ENCODE measurements at places on chromosomes 6 and 20.
A peak's percentile ranks its signal among the peaks of the same experiment; 100 is the strongest.

DNA sequence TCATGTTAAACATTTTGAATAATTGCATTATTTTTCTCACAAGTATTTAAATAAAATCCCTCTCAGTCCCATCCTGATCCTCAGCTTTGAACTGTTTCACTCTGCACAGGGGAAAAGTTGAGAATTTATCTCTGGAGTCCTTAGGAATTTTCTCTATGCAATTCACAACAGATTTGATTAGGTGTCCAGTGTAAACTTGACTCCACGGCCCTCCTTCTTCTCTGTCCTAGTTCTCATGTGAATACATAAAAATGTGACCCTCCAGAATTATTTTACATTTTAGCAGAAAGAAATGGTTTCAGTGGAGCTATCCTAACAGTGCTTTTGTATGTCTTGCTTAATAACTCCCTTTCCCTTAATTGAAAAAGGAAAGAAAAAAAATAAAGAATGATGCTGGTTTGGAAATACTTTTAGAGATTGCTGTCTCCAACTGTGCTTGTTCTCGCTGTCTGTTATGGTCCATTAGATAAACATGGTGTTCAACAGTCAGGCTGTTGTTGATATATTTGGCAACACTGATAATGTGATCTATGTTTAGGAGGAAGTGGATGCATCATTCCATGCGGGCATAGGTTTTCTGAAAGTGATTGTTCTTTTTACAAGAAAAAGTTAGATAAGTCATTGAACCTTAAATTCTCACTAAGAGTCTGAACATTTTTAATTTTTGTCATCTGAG is 599.4 kb upstream of the CITED2 start:
- no peak for DNase-seq

GRCh38 chr6:165906-166305 is 126.4 kb upstream of the DUSP22 start:
- DNase-seq = no peak

- DNase-seq = peak; percentile 45
Measured at GRCh38 chr6:31568537-31568961, 3.5 kb upstream of the LTA start.

DNA sequence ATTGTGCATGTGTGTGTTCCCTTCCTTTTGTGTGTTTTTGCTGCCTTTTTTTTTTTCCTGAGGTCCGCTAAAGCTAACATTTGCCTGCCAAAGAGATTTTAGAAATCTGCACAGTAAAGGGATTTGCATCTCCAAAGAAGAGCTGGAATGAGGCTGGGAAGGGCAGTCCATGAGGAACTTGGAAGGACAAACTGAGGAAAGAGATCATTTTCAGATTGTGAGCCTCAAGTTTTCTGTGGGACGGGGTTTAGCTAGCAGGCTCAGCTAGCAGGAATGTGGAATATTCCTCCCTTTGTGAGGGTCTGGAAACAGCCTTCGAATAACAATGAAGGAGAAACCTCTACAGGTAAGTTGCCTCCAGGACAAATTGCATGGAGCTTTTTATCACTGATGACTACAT is 3.8 kb downstream of the INSM1 start:
- no peak for DNase-seq

DNA sequence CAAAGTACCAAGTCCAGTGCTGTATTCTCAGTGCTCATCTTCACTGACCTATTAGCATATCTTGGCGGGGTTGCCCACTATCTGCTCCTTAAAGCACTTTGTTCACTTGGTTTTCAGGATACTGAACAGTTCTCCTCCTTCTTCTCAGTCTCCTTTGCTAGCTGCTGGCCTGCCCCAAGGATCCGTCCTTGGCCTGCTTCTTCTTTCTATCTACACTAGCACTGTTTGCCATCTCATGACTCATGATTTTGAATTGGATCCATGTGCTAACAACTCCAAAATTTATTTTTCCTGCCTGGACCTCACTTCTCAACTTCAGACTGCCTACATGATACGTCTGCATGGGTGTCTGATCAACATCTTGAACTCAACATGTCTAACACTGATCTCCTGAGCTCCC is 15.5 kb downstream of the TPD52L1 start:
- no peak for DNase-seq

- no peak for DNase-seq
Measured at GRCh38 chr6:3291987-3292386, 33.2 kb downstream of the PSMG4 start.

GRCh38 chr6:46749731-46750130 is 3.0 kb downstream of the ANKRD66 start:
- DNase-seq = no peak

DNA sequence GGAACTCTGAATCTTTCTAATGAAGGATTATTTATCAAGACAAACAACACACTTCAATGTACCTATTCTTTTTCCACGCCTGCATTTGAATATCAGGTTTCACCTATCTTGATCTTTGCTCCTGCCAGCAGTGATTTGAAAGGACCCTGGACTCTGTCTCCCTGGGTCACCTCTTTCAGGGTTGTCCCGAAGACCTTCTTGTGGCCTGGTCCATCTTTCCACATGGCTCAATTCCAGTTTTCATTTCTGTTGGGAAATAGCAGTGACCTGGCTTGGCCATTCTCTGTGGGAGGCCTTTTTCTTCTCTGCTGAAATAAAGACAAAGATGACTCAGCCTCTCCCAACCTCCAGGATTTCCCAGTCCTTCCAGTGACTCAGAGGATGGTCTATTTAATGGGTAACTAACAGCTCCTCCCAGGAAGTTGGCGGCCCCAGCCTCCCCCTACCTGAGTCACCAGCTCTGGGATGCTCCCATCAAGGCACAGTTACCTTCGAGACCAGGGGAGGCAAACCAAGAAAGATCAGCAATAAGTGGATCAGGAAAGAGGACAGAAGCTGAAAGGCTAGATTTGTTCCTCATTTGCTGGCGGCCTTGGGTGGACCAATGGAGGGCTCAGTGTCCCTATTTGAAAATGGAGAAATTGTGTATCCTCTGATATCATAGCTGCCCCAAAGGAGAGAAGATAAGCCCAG is 120.2 kb upstream of the RNF24 start:
- no peak for DNase-seq

Data from stimulated activated CD4-positive, alpha-beta T cell treated with anti-CD3 and anti-CD28 coated beads, Interleukin-15, amount 100 ng/mL, for 1 hour (primary cell).